HepG2 (cell line): ENCODE measurements at places on chromosomes 4 and X. TPM values are rescaled to one million over a fixed set of nuclear protein-coding genes. Genes with fewer than 3 reads are reported as not detected.

GAGE2A gene
- not detected in 2 replicates for polyA plus RNA-seq

PDE6B gene
- 0.38 and 0.40 TPM in 2 replicates for polyA plus RNA-seq

MEPE gene
- 0.04 TPM in 1 of 2 replicates, not detected in the other for polyA plus RNA-seq

FHDC1 gene
- 0.15 and 0.21 TPM in 2 replicates for polyA plus RNA-seq

AMBN gene
- polyA plus RNA-seq = not detected in 2 replicates

GPRIN3 gene
- polyA plus RNA-seq = not detected in 2 replicates

SLC34A2 gene
- not detected in 2 replicates for polyA plus RNA-seq

ERVMER34-1 gene
- 0.03 and 0.04 TPM in 2 replicates for polyA plus RNA-seq

CCDC158 gene
- polyA plus RNA-seq = not detected in 2 replicates

SERPINA7 gene
- 421 and 456 TPM in 2 replicates for polyA plus RNA-seq

HTR2C gene
- polyA plus RNA-seq = 0.01 TPM in 1 of 2 replicates, not detected in the other

PRR32 gene
- polyA plus RNA-seq = not detected in 2 replicates

GRID2 gene
- polyA plus RNA-seq = not detected in 2 replicates
